ENCODE measurements at places on chromosomes 12 and 14.

GRCh38 chr12:44618946-44619345, 257.2 kb downstream of the NELL2 start:
- no peak for DNase-seq

GRCh38 chr14:91299121-91300115, 54.9 kb upstream of the GPR68 start:
- DNase-seq: no peak

DNA sequence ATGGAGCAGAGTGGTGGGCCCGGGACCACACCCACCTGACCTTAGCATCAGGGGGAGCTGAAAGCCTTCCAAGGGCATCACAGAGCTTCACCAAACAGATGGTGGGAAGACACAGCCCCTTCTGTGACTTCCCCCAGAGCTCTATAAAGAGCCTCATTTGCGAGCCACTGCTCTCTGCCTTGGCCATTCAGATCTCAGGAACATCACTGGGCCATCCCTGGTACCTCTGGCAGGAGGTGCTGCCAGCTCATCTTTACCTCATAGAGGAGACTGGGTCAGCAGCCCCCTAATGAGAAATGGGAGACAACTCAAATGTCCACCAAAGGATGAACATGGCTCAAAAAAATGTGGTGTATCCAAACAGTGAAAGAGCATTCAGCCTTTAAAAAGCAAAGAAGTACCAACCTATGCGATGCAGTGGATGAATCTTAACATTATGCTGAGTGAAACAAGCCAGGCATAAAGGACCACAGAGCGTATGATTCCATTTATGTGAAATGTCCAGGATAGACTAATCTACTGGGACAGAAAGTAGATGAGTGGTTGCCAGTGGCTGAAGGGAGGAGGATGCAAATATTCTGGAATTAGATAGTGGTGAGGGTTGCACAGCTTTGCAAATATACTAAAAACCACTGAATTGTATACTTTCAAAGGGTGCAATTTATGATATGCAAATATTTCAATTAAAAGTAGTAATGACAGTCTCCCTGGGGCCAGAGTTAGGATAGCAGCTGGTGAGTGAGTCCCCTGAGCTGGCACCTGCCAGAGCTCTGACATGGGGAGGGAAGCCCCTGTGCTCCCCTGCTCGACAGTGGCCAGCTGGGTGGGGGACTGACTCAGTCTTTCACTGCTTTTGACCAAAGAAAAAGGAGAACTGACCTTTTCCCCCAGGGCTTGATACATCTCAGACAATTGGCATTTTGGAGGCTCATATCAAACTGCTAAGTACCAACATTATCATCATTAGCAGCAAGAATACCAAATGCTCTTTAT, 116.6 kb downstream of the GCH1 start:
- DNase-seq: no peak

DNA sequence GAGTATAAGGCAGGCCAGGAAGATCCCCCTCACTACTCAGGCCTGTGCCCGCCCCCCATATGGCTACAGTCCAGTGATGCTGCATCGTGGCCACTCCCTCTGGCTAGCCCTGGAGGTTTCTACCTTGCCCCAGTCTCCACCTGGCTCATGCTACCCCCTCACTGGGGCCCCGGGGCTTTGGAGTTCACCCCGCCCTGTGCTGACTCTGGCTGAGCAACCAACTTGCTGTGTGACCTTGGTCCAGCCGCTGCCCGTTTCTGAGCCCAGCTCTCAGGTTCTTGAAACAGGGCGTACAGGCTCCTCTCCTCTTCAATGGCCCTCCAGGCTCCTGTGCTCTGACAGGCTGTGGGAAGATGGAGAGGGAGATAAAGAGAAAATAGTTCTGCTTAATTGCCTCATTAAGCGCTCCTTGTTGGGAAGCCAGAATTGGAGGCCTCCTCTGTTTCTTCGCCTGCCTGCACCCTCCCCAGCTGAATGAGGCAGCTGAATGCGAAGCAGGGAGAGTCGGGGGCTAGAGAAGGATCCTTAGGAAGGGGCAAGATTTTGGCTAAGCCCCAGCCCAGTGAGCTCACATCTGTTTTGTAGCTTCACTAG, 138.2 kb upstream of the NCOR2 start:
- DNase-seq: no peak

GRCh38 chr14:71358209-71358931, 451.1 kb downstream of the PCNX1 start:
- DNase-seq: no peak

- no peak for DNase-seq
Measured at GRCh38 chr12:91920276-91920675, 225.4 kb downstream of the BTG1 start.

- DNase-seq: peak; percentile 70
Measured at GRCh38 chr12:21940549-21941505, at the start of gene ABCC9. ABCC9 (minus strand) TSS chr12:21941426; CDS start chr12:21936674, 4,752 bp downstream.

DNA sequence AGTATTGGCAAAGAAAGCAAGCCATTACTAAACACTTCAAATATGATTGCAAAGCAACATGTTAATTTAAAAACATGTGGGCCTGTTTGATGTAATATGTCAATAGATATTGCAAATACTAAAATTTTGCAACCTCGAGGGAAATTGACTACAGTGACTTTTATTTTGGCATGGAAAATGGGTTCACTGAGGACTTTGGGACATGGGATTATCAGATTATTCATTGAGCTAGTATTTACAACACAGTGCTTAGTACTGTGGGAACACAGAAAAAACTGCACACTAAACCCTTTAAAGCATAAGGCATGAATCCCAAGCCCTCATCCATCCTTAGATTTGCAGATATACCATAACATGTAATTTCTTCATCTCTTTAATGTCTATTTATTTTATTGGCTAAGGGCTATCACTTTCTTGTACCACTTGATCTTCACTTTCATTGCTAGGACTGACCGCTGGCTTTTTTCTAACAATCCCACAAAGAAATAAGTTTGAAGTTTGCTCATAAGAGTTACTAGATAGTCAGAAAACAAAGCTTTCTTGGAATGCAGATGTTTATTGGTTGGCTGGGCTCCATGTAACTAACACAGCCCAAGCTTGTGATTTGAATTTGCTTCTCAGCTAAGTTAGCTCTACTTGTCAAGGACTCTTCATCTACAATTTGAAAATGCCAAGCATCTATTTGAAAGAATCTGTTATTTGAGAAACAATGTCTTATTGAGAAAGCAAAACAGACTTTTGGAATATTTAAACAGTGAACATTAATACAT, 48.7 kb downstream of the PPFIBP1 start:
- DNase-seq: no peak

DNA sequence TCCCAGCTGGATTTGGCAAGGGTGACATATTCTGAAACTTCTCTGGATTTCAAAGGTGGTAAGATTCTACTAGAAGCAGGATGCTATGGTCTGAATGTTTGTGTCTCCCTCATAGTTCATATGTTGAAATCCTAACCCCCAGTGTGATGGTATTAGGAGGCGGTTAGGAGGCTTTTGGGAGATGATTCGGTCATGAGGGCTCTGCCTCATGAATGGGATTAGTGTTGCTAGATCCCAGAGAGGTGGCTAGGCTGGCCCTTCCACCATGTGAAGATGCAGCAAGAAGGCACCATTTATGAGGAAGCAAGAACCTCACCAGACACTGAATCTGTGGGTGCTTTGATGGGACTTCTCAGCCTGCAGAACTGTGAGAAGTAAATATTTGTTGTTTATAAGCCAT, 11.0 kb upstream of the PEX5 start:
- DNase-seq: no peak

GRCh38 chr12:9636851-9637206, 29.1 kb upstream of the KLRB1 start:
- no peak for DNase-seq

DNA sequence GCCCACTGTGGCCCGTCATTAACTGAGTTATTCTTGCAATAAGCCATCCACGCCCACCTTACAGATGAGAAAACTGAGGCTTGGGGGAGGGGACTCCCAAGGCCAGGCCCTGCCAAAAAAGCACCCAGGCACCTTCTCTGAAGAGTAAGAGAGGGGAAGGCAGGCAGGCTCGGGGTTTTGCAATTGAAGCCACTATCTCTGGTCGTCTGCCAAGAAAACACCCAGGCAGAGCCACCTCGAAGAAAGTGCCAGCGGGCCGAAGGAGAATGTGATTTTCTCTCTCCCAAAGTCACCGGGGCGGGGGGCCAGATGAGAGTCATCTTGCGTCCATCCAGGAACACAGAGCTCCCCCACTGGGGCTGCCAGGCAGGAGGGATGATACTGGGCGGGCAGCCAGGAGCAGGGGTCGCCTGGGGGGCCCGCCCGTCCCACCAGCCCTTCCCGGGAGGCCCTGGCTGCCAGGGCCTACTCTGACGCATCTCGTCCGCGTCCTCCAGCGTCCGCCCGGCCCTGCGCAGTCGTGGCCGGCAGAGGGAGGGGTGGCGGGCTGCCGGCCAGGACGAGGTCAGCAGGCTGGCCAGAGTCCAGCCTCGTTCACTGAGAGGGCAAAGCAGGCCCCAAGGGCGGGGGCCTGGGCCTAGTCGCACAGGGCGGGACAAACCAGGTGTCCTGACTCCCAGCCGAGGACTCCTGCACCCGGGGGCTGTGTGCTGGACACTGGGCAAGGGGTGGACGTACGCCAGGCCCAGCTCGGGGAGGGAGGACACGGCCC, 74.3 kb downstream of the RFLNA start:
- peak; percentile 94 for DNase-seq

DNA sequence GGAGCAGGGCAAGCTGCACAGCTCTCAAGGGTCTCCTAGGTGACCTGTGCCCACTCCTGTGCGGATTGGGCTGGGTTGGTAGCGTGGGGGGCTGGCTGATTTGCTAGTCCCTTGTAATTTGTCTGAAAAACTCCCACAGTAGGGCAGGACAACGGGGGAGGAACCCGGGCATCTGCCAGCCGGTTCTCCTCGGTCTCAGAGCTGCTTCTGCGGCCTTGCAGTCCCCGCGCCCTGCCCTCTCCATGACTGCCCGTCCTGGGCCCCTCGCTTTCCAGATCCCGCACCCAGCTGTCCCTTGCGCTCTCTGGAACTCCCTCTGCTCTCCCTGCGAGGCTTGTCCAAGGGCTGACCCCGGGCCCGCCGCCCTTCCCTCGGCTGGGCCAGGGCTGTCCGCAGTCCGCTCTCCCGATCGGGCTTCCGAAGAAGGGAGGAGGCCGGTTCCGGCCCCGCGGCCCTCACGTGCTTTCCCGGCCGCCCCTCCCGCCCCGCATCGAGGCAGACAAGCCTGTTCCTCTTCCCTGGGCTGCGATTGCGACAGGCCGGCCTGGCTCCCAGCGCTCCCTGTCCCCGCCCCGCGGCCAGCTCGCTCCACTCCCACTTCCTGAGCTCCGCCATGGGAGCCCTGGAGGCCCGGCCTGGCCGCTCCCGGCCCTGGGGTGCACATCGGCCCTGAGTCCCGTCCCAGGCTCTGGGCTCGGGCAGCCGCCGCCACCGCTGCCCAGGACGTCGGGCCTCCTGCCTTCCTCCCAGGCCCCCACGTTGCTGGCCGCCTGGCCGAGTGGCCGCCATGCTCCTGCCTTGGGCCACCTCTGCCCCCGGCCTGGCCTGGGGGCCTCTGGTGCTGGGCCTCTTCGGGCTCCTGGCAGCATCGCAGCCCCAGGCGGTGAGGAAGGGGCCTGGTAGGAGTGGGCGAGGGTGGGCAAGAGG, at the start of gene LTBR:
TSS of gene LTBR (plus strand) at position 591 of the 927 bp plus-strand sequence. CDS start at position 788, 197 bp downstream.
- peak; percentile 97 for DNase-seq

DNA sequence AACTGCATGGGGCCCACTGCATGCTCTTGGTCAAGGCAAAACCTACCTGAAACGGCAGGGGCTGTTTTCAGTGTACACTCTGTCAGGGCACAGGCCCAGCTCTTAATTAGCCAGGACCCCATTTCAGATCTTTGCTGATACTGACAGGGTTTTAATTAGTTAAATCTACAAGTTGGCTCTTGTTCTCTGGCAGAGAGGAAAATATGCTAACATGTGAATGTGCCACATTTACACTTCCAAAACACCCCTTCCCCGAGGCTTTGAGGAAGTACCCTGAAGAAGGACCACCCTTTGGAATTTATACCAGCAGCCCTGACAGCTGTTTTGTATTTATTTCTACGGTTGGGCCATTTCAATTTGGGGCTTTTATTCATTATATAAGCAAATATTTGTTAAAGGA, 66.3 kb downstream of the OTX2 start:
- no peak for DNase-seq

GRCh38 chr14:105201156-105201924, 20.2 kb upstream of the NUDT14 start:
- no peak for DNase-seq

DNA sequence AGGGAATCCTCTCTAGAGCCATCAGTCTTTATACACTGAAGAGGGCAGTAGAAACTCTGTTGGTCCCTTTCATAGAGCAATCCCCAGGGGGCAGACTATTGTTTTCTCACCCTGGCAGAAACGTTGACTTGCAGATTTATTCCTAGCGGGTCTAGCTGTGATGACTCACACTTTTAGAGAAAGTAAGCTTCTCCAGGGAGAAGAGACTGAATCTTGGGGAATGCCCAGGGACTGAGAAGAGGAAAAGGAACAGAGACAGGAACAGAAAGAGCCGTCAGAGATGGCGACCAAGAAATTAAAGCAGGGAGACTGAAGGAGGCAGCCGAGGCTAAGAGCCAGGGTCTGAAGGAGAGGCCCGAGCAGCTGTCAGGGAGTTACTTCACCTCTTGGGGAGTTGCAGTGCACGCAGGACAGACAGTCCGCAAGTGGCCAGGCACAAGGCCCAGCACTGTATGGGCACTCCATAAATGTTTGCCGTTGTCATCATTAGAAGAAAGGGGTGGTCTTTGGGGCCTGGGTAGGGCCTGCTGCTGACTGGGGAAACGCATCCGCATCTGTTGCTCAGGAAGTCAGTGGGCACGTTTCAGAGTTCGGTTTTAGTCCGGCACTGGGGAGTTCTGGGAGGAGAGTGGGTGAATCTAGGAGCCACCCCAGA, 13.0 kb downstream of the PLEKHG6 start:
- no peak for DNase-seq

DNA sequence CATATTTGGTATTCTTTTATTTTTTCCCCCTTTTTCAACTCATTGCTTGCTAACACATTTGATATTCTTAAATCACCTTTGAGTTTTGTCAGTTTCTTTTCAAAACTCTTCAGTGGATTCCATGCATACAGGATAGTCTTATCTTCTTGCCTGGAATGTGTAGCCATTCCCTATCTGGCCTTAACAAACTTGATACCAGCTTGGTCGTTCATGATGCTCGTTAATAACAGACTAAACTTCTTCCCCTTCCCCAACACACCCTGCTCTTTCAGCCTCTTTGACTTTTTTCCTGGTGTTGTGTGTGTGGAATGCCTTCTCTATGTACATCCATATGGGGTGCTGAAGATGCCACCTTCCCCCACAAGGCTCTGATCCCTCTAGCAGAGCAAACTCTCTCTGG, 17.7 kb upstream of the CALM1 start:
- no peak for DNase-seq

Data from sciatic nerve (tissue), 2 donors.